CD4-positive, alpha-beta T cell treated with Interleukin-17A for 4 hours (primary cell): ENCODE measurements at places on chromosomes 1 and 21.

DNA sequence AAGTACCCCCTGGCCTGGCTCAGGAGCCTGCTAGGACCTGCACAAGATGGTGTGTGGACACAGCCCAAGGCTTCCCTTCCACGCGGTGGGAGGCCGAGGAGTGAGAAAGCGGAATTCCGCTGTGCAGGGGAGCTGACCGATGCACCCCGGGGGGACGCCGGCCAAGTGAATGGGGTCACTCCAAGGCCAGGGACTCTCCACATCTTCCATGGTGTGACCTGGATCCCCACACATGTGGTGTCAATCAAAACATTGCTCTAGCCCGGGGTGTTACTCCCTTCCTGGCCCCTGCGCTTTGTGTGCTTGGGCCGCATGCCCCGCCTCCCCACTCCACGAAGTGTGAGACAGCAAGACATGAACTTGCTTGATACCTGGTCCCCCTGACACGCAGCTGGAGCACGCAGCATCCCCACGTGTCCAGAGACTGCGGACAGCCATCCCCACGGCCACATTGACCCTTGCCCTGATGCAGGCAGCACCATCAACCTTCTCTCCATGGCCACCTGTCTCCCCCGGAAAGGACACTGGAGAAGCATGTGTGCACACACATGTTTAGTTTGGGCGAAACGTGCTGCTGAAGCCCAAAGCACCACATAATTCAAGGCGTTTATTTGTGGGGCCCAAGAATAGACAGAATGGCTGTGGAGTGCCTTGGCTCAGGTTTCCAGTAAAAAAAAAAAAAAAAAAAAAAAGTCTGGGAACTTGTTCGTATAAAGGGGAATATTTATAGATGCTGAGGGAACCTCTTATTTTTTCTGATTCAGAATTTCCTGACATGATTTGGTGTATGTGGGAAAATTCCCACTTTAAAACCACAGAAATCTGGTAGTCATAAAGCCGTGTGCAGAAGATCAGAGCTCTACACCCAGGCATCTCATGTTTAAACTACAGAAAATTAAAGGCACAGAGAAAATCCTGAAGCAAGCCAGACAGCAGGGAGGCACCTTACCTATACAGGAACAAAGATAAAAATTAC is 171.7 kb downstream of the HUNK start:
- DNase-seq, result no peak

DNA sequence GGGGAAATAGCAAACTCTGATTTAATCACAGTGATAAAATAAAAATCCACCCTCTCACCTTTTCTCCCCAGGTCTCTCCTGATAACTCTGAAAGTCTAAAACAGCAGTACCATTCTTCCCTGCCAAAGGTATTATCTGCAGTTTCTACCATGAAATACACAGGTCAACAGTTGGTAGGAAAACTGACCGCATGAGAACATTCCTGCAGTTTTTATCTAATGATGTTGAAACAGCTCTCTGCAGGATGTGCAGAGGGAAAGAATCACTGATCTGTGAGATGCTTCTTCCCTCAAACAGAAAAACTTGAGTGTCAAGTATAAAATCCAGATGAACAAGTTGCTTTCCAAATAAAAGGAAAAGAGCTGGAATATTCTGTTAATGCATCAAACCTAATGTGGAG is 39.1 kb downstream of the KCNJ6 start:
- DNase-seq, result no peak

- no peak for DNase-seq
These were observed 18.6 kb downstream of the PIK3CD start for GRCh38 chr1:9670085-9670484.

DNA sequence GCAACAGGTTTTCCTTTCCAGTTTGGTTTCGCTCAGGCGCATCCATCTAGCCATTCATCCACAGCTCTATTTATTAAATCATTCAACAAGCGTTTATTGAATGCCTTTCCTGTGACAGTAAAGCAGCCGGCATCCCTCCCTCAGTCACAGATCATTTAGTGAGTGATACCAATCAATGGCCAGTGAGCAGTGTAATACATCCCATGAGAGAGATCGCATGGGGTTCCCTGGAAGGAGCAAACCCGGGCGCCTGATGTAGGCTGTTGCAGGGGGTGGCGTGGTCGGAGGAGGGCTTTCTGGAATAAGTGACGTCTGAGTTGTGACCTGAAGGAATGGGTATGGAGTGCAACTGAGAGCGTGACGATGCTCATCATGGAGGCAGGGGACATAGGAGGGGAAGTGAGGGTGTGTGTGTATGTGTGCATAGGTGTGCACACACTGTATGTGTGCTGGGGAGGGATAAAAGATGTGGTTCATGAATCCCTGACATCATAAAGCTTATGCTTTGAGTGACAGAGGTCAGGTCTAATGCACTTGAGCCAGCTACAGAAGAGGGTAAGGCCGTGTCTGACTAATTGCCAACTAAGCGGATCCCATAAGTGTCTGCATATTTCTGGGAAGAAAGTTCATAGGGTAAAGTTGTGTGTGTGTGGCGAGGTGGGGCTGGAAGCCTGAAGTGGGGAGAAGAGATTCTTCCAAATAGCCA is 6.6 kb downstream of the FCMR start:
- DNase-seq, result no peak

DNA sequence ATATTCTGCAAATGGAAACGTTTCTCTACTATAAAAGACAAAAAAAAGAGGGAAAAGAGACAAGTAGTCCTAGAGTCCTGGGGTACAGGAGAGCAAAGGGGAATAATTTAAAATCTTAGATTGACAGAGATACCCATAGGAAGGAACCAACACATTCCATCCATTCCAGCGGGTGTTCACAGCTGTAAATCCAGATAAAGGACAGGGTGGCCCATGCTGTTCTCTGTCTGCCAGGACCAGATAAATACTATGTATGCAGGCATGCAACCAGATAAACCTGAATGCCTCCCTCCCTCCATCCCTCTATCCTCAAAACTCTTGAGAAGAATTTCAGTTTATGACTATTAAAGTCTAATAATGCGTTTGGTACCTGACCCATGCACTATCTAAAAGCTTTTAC is 131.8 kb downstream of the PTPN14 start:
- DNase-seq, result no peak

DNA sequence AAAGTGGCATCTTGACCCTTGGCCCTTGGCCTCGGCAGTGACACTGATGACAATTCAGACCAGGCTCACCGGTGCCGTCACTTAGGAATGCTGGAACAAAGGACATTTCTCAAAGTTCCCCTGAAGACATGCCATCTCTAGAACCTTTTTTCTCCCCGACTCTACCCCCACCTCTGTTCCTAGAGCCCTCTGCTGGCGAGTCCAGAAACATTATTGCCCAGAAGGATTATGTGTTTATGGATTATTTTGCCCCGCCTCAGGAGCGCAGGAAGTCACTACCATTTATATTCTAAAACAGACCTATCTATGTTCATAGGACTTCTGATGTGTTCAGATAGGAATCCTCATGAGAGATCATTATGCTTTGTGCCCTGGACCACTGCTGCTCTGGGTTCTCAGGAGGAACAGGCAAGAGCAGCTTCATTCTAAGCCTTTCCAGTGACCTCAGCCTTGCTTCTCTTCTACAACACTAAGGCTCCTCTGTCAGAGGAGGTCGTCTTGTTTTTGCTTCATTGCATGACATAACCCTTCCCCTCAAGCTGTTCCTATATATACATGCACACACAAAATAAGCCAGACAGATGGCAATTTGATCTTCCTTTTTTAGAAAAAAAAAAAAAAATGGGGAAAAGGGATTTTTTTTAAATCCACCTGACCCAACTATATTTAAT is 12.4 kb upstream of the SHISA4 start:
- DNase-seq, result no peak

- DNase-seq, result no peak
These were observed 19.9 kb downstream of the SGIP1 start for GRCh38 chr1:66553846-66554245.

DNA sequence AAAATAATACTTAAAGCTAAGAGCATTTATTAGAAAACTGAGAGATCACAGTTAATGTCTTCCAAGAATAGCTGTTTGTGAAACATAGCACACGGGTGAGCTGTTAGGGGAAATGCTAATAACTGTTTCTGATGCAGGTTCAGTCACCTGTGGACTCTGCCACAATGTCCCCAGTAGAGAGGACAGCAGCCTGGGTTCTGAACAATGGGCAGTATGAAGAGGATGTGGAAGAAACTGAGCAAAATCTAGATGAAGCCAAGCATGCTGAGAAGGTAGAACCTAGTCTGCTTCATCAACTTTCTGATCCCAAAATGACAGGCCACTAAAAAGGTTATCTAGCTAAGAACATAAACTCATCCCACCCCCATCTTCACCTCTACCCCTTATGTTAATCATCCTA is 32.6 kb downstream of the CLEC20A start:
- no peak for DNase-seq

DNA sequence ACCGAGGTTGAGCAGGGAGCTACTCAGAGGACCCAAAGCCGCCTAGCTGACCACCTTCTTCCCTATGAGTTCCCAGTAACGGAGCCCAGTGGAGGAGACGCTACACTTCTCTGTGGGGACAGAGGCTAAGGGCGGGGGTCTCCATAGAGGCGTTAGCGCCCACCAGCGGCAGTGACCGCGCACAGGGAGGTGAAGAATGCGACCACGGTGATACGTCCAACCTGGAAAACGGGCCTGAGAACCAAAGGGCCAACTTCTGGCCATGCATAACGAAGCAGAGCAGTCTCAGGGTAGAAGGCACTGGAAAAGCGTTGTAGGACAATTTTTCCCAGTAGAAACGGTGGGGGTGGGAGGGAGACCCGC is 400 bp upstream of the COG2 start:
- no peak for DNase-seq

DNA sequence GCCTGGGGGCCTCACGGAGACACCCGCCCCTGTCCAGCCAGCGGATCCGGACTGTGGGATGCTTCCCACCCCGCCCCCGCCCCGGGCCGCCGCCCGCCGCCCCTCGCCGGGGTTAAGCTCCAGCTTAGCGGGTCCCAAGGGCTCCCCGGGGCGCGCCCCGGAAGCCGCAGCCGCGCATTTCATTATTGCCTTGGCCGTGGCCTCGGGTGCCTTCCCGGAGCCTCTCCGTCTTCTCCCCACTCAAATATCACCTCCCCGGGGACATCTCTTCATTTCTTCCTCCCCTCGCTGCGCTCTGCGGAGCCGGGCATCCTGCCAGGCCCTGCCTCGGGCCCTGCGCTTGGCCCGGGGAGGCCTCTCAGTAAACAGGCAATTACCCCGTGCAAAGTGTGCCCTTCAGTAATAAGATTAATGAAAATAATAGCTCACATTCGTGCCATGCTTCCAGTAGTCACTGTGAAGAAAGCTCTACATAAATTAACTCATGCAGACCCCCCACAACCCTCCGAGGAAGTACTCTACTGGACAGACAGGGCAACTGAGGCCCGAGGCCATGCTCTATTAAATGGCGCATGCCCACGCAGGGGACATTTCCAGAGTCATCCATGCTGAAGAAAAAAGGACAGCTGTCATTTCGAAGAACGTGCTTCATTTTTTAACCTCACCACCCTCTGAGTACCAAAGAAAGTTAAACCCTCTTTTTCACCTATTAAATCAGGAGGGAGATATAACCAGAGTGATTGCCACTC is 49.9 kb upstream of the LAPTM5 start:
- no peak for DNase-seq

DNA sequence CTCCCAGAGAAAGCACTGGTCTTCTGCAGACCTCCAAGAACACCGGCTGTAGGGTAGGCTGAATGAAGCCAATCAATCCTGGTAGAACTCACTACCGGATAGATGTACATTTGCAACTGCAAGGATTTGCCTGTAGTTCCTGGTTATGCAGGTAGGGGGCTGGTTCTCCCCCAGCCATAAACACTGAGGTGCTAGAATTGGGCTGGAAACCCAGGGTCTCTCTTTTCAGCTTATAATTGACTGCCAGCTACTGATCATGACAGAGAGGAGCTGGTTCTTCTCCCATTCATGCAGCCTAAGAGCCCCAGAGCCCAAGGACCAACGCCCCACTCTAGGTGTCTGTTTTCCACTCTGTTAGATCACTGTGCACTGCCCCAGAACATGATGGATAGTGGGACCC is 21.5 kb upstream of the MTARC2 start:
- DNase-seq, result no peak

DNA sequence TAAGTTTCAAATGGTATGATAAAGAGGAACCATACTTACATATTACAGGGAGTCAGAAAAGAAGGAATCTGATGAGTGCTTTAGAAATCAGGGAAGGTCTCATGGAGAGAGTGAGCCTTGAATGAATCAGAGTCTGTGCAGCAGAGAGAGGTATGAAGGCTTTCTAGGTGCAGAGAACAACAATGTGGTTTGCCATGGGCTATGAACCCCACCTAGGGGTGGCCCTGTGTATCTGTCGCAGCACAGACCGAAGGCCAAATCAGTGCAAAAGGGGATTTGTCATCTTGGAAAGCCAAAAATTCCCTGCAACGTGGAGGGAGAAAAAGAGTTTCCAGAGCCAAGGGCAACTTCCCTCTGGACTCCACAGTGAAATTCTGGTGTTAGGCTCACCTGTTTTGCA is 3.5 kb downstream of the PAPPA2 start:
- DNase-seq, result no peak

- DNase-seq, result no peak
These were observed 50.1 kb downstream of the BRWD1 start for GRCh38 chr21:39263372-39263771.

GRCh38 chr1:224169718-224170270 is 13.2 kb upstream of the DEGS1 start:
- no peak for DNase-seq

GRCh38 chr21:33835920-33836319 is 79.7 kb downstream of the ATP5PO start:
- no peak for DNase-seq

- DNase-seq, result no peak
These were observed 1041.3 kb upstream of the ADGRL4 start for GRCh38 chr1:80047791-80048190.

- peak; percentile 39 for DNase-seq
These were observed 776 bp downstream of the ITSN1 start for GRCh38 chr21:33642896-33643657.

DNA sequence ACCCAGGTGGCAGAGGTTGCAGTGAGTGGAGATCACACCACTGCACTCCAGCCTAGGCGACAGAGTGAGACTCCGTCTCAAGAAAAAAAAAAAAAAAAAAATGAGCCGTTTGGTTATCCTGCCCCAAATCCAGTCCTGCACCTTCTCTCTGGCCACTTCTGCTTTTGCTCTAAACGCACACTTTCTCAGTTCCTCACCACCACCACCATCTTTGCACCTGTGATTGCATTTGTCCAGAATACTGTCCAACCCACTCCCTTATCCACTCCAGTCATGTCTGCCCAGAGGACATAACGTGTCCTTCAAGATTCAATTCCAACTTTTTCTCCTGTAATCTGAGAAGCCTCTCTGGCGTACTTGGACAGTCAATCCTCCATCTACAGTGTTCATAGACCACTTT is 2.2 kb upstream of the NEK2 start:
- DNase-seq, result no peak
